ENCODE measurements at places on chromosomes 2 and 18.

GRCh38 chr18:37247497-37248161, 318.0 kb downstream of the CELF4 start:
- DNase-seq, result no peak

- DNase-seq, result no peak
These were observed 99.5 kb downstream of the TTC32 start for GRCh38 chr2:19802086-19802841.

GRCh38 chr2:74564222-74564621, 9.7 kb downstream of the DOK1 start:
- DNase-seq, result no peak

DNA sequence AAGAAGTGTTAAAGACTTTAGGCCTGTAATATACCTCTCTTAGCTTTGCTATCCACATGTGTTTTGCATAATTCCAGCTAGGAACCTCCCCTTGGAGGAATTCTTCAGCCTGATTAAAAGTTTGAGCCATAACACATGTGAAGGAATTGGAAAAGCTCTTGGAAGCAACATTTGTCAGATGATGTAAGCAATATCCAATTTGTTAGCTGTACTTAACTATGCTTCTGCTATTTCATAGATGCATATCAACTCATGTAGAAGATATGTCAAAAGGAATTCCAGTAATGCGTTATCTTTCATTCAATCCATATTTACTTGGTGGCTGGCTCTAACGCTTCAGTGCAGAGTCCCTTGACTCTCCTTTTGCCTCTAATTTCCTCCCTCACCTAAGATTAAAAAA, 46.2 kb downstream of the PKP4 start:
- no peak for DNase-seq

DNA sequence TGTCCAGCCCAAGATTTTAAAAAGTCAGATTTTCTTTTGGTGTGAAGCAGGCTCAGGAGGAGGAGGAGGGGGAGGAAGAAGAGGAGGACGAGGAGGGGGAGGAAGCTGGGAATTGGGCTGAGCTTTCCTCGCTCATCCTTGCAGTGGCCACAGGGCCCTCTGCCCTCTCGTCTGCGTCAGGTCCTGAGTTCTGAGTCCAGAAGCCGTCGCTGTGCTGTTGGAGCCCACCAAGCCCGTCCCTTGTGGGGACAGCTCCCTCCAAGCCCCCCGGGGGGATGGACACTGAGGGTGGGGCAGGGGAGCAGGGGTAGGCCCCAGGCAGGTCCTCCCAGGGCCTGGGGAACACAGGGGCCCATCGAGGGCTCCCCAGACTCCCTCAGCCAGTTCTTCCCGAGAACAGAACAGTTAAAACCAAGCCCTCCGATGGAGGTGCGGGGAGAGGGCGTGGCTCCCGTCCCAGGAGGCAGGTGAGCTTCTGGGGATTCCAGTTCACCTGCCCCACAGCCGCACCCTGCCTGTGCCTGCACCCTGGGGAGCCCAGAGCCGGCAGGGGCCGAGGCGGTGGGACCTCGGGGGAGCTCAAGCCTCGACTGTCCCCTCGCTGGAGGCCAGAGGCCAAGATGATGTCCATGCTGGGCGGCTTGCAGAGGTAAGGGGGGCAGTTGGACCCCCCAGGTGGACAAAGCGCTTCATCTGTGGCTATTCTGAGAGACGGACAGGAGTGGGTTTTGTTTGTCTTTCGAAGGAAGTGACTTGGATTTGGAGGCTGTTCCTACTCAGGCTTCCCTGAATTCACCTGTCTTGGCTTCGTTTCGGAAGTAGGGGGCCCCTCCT, at the start of gene GAL3ST2:
GAL3ST2 (plus strand) TSS at position 487 of the 834 bp plus-strand sequence; CDS start at position 621, 134 bp downstream.
- DNase-seq, result no peak

GRCh38 chr18:77061946-77062517, 70.6 kb downstream of the MBP start:
- no peak for DNase-seq

- no peak for DNase-seq
These were observed 52.2 kb upstream of the TGIF1 start for GRCh38 chr18:3397786-3398185.

- DNase-seq, result peak; percentile 20
These were observed 25.3 kb upstream of the BOD1L2 start for GRCh38 chr18:57121542-57122112.

DNA sequence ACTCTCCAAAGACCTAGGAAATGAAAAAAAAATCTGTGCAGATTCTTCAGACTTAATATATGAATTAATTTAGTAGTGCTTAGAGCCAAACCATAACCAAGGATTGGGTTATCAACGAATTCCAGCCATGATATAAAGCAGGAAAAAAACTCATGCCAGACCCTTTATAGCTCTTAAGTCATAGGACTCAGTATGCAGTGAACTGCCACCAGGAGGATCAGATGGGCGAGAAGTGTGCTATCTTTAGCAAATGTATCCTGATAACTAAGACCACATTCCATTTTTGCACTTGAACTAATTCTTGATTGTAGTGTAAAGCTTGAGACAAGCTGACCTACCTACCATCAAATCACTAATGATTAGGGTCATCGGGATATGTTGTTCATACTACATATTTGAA, 178.1 kb downstream of the IKZF2 start:
- no peak for DNase-seq

DNA sequence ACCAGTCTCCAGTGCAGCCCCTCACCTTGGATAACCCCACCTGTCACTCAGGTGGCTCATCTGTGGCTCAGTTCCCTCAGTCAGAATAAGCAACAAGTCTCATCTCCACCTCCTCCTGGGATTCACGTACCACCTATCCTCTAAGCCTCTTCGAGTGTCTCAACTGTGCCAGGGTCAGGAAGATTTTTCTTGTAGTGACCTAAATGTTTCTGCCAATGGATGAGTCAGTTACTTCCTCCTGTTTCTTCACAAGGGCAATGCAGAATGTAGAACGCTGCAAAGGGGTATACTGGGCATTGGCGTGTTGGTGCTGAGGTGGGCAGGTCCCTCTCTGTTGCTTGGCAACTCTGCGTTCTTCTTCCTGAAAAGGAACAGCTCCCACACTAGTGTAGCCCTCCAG, 213.3 kb upstream of the CXCR4 start:
- DNase-seq, result no peak

DNA sequence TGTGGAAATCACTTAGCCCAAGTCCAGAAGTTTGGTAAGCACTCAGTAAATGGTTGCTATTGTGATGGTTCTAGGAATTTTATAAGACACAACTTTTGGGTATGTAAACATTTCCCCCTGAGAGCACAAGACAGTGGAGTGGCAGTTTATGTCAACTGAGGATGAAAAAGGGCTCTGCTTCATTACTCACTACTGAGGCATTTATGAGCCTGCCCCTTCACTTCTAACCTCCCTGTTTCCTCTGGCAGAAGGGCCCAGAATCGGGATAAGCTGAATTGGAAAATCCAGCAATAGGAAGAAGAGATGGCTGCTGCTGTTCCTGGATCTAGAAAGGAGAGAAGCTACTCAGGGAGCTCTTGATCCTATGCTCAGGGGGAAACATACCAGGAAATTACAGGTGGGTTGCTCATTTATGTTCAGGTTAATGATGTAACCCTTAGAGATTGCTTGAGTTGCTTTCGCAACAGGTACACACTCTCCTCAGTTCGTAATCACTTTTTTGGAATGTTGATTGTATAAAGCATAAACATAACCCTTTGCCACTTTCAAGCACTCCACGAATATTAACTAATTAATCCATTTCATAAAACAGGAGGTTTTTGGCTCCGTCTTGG, 46.3 kb downstream of the ADCYAP1 start:
- DNase-seq, result no peak

DNA sequence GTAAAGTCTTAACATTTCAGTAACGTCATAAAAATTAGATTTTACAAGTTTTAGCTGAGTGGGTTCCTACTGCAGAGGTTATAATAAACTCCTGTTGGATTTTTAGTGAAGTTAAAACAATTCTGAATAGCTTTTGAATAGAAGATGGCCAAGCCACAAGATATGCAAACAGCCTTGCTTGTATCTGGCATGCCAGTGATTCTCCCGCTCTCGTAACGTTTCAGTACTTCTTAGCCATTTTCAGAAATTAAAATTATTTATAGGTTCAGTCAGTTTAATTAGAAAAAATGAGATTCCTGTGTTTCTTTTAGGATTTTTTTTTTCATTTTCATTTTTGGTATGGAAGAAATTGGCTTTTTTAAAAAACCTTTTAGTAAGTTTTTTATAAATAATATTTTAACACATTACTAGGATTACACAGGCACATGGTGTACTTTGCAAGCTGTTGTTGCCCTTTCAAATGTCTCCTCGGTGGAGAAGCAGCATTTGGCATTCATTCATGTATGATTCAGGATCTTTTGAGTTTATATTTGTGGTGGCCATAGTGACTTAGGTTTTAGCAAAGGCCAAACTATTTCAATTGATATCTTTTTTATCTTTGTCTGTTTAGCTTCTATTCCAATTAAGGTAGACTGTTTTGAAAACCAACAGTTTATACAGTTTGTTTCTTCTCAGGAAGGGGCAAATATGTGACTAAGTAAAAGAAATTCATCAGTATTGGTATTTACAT, 30.6 kb upstream of the RND3 start:
- DNase-seq, result no peak

DNA sequence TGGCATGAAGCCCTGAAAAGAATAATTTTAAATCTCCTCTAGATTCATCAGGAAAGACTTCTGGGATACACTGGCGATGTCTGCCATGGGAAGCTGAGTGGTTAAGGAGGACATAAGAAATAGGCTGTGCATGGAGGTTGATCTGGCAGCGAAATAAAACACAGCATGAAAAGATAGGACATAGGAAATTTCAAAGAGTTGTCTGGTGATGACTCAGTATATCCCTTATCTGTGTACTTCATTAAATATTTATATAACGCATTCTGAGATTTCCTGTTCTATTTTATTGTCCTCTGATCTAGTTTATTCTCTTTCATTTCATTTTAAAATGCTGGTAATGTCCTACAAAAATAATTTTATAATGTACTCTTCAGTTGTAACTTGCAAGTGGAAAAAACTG, 1337.3 kb upstream of the DDX18 start:
- DNase-seq, result no peak

- DNase-seq, result no peak
These were observed 46.4 kb upstream of the CXCR4 start for GRCh38 chr2:136164280-136164776.

DNA sequence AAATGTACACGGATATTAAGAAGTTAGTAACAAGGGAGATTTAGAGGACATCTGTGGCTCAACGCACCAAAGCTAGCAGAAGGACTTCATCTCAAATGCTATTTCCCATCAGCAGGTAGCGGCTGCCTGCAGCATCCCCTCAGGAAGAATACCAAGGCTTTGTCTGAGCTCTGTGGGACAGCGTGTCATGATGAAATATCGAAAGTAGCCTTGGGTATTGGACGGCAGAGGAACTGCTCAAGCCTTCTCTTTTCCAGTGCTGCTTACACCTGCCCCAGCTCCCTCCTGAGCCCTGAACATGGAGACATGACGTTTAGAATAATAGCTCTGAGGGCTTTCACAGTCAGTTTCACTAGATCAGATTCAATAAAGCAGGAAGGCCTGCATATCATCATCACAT, 241.6 kb downstream of the SUCLG1 start:
- DNase-seq, result no peak

DNA sequence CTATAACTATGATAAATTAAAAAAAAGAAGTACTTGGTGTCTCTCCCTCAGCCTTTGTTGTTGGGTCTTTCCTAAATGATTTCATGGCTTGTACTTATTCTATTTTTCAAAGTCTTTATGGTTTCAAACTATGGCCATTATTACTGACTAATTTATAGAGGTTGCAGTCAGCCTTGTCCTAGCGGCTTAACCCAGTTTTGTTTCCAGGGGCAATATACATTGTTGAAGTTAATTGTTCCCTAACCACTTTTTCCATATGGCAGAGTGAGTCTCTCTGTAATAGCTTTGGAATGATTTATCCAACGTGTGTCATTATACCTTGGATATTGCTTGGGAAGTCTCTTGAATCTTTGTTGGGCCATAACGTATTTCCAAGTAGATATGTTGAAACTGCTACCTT, 408.8 kb downstream of the HRH4 start:
- no peak for DNase-seq

DNA sequence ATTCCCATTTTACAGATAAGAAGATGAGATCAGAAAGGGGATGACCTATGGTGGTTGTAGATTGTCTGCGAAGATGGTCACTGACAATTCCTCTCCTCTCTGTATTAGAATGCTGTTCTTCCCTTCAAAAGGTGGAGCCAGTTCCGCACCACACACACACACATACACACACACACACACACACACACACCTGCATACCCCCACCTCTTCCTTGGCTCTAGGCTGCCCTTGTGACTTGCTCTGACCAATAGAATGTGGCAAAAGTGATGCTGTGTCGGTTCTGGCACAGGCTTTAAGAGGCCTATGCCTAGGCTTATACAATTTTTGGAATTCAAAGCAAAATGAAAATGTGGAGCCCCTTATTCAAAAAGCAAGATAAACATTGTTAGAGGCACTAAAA, 88.0 kb downstream of the ZFP36L2 start:
- no peak for DNase-seq

DNA sequence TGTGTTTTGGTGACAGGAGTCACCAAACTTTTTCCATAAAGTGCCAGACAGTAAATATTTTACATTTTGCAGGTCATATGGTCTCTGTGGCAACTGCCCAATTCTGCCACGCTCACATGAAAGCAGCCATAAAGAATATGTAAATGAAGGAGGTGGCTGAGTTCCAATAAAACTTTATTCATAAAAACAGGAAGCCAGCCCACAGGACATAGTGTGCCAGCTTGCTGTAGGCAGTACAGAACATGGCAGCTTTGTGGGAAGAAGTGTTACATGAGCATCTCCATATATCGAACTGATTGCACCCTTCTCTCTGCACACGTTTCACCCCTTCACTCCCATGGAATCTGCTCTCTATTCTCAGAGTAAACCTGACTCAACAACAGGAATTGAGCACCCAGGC, 10.2 kb downstream of the ASB18 start:
- no peak for DNase-seq

DNA sequence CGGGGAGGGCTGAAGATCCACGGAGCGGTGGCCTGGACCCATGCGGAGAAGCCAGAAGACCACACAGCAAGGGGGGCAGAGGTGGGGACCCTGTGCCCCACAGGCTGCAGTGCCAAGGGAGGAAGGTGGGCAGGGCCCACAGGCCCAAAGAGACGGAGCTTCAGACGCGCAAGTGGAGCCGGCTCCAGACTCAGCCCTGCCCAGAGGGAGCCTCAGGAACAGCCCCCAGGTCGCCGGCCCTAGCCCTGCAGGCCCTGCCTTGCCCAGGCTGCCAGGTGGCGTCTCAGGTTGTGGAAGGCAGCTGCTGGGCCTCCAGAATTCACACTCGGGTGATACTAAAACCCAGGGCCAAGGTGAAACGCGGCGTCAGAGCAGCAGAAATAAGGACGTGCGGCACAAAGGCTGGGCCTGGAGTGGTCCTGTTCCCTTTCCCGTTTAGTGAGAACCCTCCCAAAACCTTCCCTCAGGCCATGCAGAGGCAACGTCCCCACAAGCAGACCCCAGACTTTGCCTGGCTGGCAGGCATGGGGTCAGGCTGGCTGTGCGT, 36.8 kb downstream of the SLC66A2 start:
- DNase-seq, result no peak

GRCh38 chr2:227886149-227886548, 14.7 kb downstream of the DAW1 start:
- no peak for DNase-seq

GRCh38 chr2:159677654-159678053, 34.7 kb upstream of the MARCHF7 start:
- DNase-seq, result no peak

Data from iPS DF 19.7 (cell line).